ENCODE measurements at places on chromosomes 11 and 22.

DNA sequence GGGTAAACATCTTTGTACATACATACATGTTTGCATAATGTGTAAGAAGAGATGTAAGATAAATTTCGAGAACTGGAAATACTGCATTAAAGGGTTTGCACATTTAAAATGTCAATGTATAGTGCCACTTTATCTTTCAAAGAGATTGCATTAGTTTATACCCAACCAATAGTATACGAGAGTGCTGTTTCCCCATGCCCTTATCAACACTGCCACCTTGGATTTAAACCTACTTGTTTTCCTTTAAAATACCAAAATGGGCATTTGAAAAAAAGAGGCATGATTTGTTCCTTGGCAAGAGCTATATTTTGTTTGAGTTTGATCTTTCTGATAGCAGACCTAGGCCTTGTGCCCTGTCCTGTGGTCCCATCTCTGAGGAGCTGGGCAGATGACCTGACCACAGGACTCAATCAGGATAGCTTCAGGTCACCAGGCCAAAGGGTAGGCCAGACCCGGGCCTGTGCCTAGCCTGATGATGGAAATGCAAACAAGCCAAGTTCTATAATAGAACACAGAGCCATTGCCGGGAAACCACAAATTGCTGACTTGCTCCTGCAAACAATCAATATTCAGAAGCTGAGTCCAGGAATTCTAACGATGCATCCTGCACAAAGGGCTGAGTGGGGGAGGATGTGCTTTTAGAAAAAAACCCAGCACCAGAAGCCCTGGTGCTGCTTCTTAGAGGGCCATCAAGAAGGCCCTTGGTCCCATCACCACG lies 16.9 kb upstream of the ALG8 start:
- no peak for DNase-seq

DNA sequence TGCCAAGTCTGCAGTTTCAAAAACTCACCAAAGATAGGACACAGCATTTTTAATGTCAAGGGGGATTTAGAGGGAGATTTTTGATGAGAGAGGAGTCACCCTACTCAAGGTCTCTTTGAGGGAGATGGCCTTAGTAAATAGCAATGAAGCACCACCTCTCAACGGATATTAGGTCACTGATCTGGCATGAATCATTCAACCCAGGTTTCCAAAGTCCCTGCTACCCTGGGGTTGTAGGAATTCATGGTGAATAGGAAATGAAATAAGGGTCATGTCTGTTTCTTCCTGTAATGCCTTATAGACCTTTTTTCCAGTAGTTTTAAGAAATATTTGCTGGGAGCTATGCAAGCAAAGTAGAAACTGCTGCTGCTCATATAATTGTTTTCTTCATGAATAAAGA lies 2154.9 kb downstream of the LRRC4C start:
- no peak for DNase-seq

DNA sequence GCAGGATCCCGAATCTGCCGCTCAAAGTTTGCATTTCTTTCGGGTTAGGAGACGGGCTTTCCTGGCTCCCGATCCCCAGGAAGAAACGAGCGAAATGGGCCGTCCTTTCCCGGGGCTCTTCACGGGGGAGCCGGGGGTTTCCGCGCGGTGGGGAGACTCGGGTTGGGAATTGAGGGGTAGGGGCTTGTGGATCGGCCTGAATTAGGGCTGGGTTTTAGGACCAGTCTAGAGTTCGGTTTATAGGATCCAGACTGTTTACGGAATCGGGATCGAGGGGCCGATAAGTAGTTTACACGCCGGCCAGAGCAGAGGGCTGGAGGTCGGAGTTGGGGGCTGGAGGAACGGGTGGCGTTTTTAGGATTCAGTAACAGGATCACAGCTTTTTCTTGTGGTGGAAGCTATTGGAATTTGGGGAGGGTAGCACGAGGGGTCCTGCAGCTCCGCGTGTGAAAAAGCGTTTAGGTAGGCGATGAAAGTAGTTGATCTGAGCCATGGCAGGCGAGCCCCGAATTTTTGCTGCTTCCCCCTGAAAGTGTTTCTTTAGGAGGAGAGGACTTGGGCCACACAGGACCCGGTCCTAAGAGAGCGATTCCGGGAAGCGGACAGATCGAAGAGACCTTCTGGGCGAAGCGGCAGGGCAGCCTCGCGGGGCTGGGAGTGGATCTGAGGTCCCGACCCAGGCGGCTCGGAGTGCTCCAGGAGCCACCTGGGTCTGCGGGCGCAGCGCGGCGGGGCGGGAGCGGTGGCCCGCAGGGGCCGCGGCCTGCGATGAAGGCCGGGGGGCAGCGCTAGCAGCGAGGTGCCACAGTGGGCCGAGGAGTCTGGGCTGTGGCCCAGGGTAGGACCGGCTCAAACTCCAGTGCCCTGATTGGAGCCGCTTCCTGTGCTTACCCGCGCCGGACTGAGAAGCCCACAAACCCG lies 1.6 kb downstream of the PKNOX2 start:
- DNase-seq: no peak

- DNase-seq: no peak
Observed at GRCh38 chr11:116813781-116814471, 9.2 kb downstream of the APOA4 start.

DNA sequence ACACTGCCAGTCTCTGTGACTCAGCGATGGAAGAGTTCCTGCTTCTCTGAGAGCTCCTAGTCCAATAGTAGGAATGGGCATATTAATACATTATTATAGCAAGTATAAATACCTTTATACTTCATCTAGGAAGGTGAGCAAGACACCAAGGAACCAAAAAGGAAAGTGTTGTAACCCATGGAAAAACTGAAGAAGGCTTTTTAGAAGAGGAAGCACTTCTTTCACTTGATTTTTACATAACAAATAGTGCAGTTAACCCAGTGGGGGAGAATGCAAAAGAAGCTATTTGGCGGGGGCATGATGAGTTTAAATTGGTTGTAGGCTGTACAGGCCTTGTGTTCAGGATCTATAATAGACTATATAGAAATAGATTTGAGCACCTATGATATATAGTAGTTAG lies 31.2 kb upstream of the C11orf87 start:
- DNase-seq: no peak

DNA sequence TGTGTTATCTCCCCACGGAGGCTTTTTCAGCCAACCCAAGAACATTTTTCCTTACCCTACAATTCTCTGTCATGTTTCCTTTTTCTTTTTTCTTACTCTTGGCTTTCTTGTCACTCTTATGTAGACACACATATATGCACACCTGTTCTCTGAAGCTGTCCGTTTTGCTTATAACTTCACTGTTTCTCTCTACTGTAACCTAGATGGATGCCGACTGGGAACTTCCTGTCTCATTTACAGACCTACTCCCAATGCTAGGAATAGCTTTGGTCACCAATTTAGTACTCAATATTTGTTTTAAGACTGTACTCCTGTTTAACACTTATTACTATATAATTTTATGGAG lies 9.9 kb upstream of the CASP12 start:
- DNase-seq: no peak

- no peak for DNase-seq
Observed at GRCh38 chr11:101686514-101686913, 102.7 kb upstream of the TRPC6 start.

DNA sequence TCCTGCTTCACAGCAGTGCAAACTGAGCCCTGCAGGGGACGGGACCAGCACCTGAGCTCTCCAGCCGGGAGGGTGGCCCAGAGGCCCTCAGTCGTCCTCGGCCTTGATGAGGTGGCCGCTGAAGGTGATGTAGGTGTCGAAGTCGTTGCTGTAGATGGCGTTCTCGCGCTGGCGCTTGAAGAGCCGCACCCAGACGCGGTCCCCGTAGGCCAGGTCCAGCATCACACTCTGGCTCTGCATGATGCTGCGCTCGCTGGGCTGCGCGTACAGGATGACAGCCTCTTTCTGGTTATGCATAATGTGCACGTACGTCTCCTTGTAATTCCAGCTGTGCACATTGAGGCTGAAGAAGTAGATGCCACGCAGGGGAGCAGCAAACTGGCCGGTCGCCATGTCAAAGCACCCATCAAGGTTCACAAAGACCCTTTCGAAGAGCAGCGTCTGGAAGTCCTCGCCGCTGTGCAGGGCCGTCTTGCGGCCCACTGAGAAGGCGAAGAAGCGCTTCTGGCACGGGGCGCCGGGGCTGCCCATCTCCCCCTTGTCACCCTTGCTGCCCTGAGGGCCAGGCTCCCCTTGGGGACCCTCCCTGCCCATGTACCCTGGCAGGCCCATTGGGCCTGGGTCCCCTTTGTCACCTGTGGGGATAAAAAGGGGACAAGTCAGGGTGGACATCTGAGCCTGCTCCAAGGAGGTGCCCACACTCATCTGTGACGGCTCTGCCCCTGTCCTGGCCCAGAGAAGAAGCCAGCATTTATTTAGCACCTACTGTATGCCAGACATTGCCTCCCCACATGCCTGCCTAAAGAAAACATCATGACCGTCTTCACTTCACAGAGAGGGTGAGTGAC lies 5.7 kb downstream of the C1QTNF6 start:
- DNase-seq: no peak

DNA sequence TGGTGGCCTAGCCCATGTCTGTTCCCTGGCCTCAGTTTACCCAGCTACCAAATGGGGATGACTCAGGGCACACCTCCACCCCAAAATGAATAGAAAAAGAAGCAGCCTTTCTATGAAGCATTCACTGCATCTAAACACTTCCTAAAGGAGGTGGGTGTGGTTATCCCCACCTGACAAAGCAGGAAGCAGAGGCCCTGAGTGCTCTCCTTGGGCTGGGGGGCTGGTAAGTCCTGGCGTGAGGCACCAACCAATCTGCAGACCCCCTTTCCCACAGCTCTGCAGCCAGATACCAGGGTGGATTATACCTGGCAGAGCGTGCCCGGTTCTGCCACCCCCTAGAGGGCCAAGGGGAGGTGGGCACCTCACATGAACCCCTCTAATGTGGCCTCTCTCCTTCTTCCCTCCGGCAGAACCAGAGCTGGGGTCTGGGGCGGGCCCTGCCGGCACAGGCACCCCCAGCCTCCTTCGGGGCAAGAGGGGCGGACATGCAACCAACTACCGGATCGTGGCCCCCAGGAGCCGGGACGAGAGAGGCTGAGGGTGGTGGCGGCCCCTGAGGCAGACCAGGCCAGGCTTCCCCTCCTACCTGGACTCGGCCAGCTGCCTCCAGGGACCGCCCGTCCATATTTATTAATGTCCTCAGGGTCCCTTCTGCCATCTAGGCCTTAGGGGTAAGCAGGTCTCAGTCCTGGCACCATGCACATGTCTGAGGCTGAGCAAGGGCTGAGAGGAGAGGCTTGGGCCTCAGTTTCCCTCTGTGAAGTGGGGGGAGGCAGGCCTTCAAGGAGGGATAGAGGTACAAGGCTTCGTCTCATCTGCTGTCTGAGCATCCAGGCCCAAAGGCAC lies 9.2 kb downstream of the RHBDD3 start:
- DNase-seq: no peak

DNA sequence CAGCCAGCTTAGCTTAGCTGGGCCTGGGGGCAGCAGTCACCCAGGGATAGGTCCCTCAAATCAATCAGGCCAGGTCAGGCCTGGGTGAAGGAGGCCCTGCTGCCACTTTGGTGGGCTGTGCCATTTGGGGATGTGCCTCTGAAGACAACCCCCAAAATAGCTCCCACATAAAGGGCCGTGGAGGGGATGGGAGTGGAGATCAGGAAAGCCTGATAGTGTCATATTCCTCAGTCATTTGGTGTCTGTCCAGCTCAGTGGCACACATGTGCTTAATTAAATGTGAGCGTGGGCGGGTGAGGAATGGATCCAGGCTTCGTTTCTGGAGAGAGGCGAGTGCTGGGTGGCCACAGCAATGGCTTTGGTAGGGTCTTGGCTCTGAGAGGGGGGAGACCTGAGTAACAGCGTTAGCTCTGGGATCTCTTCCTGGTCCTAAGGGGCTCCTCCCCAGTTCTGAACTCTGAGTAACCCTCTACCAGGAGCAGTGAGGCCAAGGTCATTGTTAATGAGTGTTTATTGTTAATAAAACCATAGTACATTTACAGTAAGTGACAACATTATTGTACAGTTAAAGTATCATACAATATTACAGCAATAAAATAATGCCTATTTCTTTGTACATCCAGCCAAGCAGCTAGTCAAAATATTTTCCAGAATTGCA lies 45.2 kb downstream of the NAT10 start:
- no peak for DNase-seq

- no peak for DNase-seq
Observed at GRCh38 chr11:123197711-123198110, 2.7 kb upstream of the CLMP start.

DNA sequence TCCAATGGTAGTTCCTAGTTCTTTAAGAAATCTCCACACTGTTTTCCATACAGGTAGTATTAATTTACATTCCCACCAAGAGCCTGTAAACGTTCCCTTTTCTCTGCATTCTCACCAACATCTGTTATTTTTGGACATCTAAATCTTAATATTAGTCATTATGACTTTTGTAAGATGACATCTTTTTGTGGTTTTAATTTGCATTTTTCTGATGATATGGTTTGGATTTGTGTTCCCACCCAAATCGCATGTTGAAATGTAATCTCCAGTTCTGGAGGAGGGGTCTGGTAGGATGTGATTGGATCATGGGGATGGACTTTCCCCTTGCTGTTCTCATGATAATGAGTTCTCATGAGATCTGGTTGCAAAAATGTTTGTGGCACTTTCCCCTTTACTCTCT lies 89.0 kb downstream of the MUC15 start:
- DNase-seq: no peak

DNA sequence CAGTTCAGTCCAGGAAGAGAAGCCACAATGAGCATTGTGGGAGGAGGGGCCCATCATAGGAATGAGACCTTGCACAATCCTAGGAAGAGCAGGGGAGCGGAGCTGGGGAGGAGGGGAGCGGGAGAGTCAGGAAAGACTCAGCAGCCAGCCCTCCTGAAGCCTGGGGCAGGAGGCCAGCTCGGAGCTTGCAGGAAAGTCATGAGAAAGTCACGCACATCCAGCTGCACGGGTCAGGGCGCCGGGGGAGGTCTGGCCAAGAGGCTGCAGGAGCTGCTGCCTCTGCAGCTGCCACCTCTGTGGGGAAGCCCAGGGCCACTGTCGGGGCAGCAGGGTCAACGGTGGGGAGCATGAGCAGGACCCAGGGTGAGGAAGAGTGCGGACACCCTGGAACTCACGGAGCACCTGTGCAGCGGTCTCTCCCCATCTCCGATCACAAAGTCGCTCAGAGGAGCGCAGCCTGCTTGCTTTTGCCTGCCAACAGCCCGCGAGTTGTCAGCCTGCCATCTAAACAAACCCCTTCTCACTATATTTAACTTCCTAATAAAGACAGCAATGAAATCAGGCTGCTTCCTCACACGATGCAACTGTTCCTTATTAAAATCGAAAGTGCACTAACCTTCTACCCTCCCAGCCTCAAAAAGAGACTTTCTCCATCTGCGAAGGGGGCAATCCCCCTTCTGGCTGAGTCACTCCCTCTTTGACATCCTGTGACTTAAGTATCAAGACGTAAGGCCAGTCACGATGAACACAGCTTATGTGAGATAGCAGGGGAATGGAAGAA lies 52.9 kb upstream of the RTL6 start:
- DNase-seq: no peak

GRCh38 chr11:69630424-69630823 lies 10.5 kb upstream of the CCND1 start:
- no peak for DNase-seq

All from dorsolateral prefrontal cortex (tissue), 122 donors.